ENCODE measurements at places on chromosomes 4 and X. TPM values are rescaled to one million over a fixed set of nuclear protein-coding genes. Genes with fewer than 3 reads are reported as not detected.

- no peak for DNase-seq
Observed at GRCh38 chrX:68696267-68696990, 49.0 kb downstream of the STARD8 start.

The SLC10A4 gene
- total RNA-seq: not detected

The PDGFRA gene
- 181 TPM for total RNA-seq

DNA sequence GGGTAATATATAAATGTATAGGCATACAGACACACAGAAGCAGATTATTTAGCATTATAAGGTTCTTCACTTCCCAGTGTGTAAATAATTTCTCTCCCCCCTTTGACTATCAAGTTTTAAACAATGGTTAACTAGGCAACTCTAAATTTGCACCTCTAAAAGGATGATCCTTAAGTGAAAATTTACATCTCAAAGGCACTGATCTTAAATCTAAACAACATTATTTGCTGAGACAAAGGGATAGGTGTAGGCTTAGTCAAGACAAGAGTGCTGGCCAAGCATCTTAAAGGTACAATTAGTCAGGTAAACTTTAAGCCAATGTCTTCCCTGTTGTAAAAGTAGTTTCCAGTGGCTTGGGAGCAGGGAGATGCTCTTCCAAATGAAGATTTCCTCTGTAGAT is 33.0 kb downstream of the NLRP2B start:
- DNase-seq: no peak

The CYLC1 gene
- total RNA-seq: not detected

DNA sequence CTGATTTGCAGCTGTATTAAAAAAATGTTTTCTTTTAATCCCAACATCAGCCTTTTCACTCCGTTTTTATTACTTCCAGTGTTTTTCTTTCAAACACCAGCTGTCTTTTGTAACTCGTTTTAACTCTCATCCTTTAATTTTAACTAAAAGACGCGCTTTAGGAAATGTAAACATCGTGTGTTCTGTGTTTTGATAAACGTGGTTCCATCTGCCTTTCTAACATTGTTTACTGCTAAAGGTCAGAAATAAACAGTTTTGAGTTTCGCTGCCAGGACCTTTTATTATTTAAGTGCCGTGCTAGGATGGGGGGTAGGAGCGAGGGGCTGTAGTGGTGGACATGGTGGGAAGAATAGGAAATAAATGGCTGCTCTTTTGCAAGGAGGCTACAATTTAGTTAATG is 1.5 kb downstream of the N4BP2 start:
- DNase-seq: no peak

- no peak for DNase-seq
Observed at GRCh38 chr4:162075726-162076125, 88.1 kb downstream of the FSTL5 start.

DNA sequence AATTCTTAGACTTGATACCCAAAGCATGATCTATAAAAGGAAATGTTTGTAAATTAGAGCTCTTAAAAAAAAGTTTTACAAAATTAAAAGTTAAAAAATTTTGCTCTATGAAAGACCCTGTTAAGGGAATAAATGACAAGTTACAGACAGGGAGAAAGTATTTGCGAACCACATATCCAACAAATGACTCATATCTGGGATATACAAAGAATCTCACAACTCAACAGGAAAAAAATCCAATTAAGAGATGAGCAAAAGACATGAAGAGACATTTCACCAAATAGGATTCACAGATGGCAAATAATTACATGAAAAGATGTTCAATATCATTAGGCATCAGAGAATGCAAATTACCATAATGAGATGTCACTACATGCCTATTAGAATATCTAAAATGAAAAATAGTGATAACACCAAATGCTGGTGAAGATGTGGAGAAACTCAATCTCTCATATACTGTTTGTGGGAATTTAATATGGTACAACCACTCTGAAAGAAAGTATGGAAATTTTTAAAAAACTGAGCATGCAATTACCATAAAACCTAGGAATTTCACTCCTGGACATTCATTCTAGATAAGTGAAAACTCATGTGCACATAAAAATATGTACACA is 100.8 kb upstream of the EOLA2 start:
- DNase-seq: no peak

DNA sequence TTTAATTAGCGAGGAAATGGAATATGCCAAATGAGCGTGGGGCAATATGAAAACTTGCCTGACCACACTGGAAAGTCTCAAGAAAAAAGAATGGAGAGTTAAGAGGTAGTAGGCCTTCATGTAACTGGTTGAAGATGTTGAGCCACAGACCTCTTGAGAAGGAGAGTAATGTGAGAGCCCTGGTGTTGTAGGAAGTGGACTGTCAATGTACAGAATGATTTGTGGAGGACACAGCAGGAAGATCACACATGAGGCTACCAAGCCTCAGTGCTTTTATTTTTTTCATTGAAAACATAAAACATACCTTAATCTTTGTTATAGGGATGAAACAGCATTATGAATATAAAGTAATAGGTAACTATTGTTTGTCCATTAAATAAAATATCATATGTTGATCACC is 331.6 kb downstream of the UNC5C start:
- DNase-seq: no peak

The TREX2 gene
- 0.80 TPM for total RNA-seq

The RPL39 gene
- 1,220 TPM for total RNA-seq

The SLC6A14 gene
- not detected for total RNA-seq

- DNase-seq: no peak
Observed at GRCh38 chr4:2672700-2673099, 83.4 kb downstream of the TNIP2 start.

The F11 gene
- total RNA-seq: not detected

GRCh38 chr4:147518086-147518485 is 37.2 kb downstream of the EDNRA start:
- no peak for DNase-seq

All from mesenteric fat pad (tissue), 1 donor.